Activated CD4-positive, alpha-beta T cell treated with anti-CD3 and anti-CD28 coated beads, Interleukin-2, amount 10 ng/mL, durations not matched to agents 24 days and 14 days (primary cell): ENCODE measurements at places on chromosomes 6 and 20. TPM values are rescaled to one million over a fixed set of nuclear protein-coding genes. Genes with fewer than 3 reads are reported as not detected.

DNA sequence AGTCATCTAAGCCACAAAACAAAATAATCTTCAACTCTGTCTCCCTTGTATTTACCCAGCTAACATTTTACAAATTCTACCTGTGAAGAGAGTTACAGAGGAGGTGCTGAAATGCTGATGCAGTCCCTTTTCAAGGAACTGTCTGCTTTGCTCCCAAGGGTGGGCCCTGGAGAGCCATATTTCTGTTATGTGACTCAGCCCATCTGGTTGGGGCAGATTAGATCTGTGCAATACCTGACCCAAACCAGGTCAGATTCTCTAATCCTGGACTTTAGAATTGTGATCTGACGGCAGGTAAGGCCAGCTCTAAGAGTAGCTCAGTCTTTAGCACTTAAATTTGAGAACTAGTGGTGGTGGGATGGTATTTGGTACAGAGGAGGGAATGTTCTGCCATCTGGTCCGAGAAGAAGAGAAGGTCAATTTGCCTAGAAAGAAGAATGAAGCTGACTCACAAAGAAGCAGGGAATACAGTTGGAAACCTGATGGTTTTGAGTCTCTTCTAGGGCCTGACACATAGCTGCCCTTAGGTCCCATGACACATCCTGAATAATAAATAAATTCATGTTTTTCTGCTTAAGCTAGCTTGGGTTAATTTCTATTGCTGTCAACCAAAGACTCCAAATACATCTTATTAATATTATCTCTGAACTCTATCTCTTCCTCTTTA, 8.1 kb downstream of the ZNF311 start:
- DNase-seq: no peak
- peaks cover 3% of the 10 kb centered on the region for H3K36me3 ChIP-seq
- H3K4me1 ChIP-seq: peaks cover 2% of the 10 kb centered on the region
- no peak overlapping the region for H3K27ac ChIP-seq

- H3K4me1 ChIP-seq: peaks cover 21% of the 10 kb centered on the region
- no peaks in the 10 kb centered on the region for H3K27me3 ChIP-seq
- H3K36me3 ChIP-seq: peaks cover 27% of the 10 kb centered on the region
- DNase-seq: no peak
- H3K27ac ChIP-seq: no peak overlapping the region
These were observed 4.4 kb downstream of the GSS start for GRCh38 chr20:34951252-34951651.

- no peak overlapping the region for H3K27ac ChIP-seq
- H3K27me3 ChIP-seq: peaks cover 40% of the 10 kb centered on the region
- no peak overlapping the region for H3K4me3 ChIP-seq
- peaks cover 24% of the 10 kb centered on the region for H3K4me1 ChIP-seq
- DNase-seq: no peak
- peaks cover 2% of the 10 kb centered on the region for H3K36me3 ChIP-seq
These were observed 9.1 kb upstream of the INSM1 start for GRCh38 chr20:20358801-20359200.

The HFE gene
- 0.12 and 0.50 TPM in 2 replicates for total RNA-seq

The HEY2 gene
- not detected in 2 replicates for total RNA-seq
